ENCODE measurements at places on chromosomes 5 and 9.

DNA sequence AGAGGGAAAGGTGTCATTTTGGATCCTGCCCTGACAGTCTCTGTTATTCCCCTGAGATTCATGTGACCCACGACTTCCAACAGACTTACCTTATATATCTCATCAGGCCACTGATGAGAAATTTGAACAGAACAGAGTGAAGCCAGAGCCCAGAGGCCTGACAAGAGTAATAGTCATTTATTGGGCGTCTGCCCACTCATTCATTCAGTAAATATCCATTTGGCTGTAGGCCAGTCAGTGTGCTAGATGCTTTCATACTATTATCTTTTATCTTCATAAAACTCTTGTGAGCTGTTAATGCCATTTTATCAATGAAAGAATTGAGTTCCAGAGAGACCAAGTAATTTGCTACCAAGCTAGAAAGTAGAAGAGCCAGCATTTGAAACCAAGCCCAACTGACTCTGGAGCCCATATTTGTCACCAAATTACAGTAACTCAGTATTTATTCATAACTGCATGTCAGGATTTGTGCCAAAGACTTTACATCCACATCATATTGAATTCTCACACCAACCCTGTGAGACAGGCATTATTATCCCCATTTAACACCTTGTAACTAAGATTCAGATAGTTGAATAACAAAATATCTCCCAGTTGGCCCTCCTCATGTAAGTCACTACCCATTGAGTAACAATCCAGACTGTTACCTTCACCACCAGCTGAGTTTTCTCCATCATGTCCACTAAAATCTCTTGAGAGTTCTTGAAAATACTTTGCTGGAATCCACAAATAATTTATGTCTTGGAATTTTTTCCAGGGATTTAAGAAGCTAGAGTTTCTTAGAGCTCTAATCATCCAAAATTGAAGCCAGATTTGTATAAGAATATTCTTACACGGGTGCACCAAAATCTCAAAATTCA is 2.5 kb downstream of the PTPDC1 start:
- H3K36me3 ChIP-seq, result no peaks in the 10 kb centered on the region
- H3K4me3 ChIP-seq, result no peak overlapping the region
- H3K4me1 ChIP-seq, result no peaks in the 10 kb centered on the region
- no peak for DNase-seq

GRCh38 chr5:56412601-56413379 is 179.7 kb upstream of the ANKRD55 start:
- DNase-seq, result no peak
- H3K4me1 ChIP-seq, result peaks cover 3% of the 10 kb centered on the region
- H3K4me3 ChIP-seq, result no peak overlapping the region
- peaks cover 5% of the 10 kb centered on the region for H3K36me3 ChIP-seq
- H3K27me3 ChIP-seq, result no peaks in the 10 kb centered on the region
- no peak overlapping the region for H3K27ac ChIP-seq

GRCh38 chr9:96513622-96514021 is 63.7 kb downstream of the HABP4 start:
- no peak for DNase-seq
- peaks cover 29% of the 10 kb centered on the region for H3K4me1 ChIP-seq
- H3K27ac ChIP-seq, result peak overlapping the region; percentile 52
- peaks cover 4% of the 10 kb centered on the region for H3K27me3 ChIP-seq
- no peaks in the 10 kb centered on the region for H3K36me3 ChIP-seq
- peak overlapping the region; percentile 62 for H3K4me3 ChIP-seq

GRCh38 chr5:54942064-54942778 is 43.2 kb downstream of the ESM1 start:
- H3K27me3 ChIP-seq, result no peaks in the 10 kb centered on the region
- no peak for DNase-seq
- no peak overlapping the region for H3K27ac ChIP-seq
- H3K4me3 ChIP-seq, result no peak overlapping the region

DNA sequence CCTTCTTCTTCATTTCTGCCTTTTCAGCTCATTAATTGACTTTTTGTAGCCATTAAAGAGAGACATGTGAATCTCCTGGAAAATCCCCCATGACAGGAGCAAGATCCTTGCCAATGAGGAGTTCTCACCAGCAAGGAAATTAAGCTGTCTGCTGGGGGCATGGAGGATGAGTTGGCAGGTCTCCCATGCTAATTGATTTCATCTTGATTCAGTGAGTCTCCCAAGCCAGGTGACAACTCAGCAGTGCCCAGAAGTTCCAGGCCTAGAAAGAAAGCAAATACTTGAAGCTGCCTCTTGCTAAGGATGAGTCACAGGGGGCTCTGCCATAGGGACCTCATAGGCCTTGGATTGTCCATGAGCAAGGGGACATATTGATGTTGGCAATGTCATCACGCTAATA is 30.0 kb upstream of the ADRA1B start:
- H3K36me3 ChIP-seq, result no peaks in the 10 kb centered on the region
- H3K4me3 ChIP-seq, result no peak overlapping the region
- H3K27me3 ChIP-seq, result peaks cover under 1% of the 10 kb centered on the region
- H3K27ac ChIP-seq, result no peak overlapping the region
- no peak for DNase-seq
- no peaks in the 10 kb centered on the region for H3K4me1 ChIP-seq

GRCh38 chr9:68599826-68600225 is 59.1 kb upstream of the TMEM252 start:
- H3K36me3 ChIP-seq, result no peaks in the 10 kb centered on the region
- no peak for DNase-seq
- no peak overlapping the region for H3K4me3 ChIP-seq

DNA sequence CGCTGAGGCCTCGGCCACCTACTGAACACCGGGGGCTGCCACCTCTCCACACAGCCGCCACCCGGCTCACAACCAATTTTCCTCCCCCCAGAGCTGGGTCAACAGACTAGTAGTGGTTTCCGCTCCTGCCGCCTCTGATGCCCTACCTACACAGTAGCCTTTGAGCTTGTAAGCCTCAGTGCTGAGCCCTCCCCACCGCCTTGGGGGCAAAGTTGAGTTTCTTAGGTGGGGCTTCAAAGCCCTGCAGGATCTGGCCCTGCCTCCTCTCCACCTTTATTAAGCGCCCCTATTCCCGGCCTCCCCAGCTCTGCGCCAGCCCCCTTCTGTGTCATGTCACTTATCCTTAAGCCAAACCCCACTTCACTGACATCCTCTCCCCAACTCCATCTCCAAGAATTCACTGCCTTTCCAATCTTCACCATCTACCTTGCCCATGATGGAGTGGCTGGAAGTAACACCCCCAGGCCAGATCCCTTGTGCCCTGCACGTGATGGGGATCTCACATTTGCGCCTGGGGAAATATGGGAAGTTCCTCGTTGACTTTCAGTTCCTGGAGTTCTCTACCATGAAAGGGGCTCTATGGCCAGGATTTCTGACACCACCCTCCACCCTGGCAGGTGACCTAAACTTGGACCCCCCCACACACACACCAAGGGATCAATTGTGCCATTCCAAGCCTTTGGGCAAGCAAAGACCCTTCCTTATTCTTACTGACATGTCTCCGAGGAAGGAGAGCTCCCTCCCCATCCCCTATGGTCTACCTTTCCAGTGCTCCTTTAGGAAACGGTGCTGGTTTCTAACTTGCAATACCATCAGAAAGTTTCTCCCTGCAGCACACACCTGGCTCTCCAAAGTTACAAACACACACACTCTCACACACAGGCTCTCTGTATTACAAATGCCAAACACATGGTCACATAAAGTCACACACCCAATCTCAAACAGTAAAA is 2.7 kb upstream of the CNTFR start:
- H3K4me1 ChIP-seq, result peaks cover 22% of the 10 kb centered on the region
- peaks cover 32% of the 10 kb centered on the region for H3K27me3 ChIP-seq
- peak overlapping the region; percentile 63 for H3K27ac ChIP-seq
- no peak for DNase-seq

GRCh38 chr5:147743012-147743411 is 39.5 kb downstream of the JAKMIP2 start:
- no peaks in the 10 kb centered on the region for H3K36me3 ChIP-seq
- no peak overlapping the region for H3K27ac ChIP-seq
- no peaks in the 10 kb centered on the region for H3K27me3 ChIP-seq
- no peak for DNase-seq
- H3K4me1 ChIP-seq, result peaks cover 39% of the 10 kb centered on the region
- H3K4me3 ChIP-seq, result no peak overlapping the region

GRCh38 chr5:129399069-129399468 is 61.0 kb upstream of the ADAMTS19 start:
- no peaks in the 10 kb centered on the region for H3K4me1 ChIP-seq
- no peak overlapping the region for H3K27ac ChIP-seq
- H3K27me3 ChIP-seq, result no peaks in the 10 kb centered on the region

GRCh38 chr5:56346741-56347535 is 113.8 kb upstream of the ANKRD55 start:
- no peak overlapping the region for H3K4me3 ChIP-seq
- no peaks in the 10 kb centered on the region for H3K36me3 ChIP-seq
- H3K4me1 ChIP-seq, result peaks cover 2% of the 10 kb centered on the region
- H3K27me3 ChIP-seq, result peaks cover 5% of the 10 kb centered on the region
- no peak for DNase-seq

DNA sequence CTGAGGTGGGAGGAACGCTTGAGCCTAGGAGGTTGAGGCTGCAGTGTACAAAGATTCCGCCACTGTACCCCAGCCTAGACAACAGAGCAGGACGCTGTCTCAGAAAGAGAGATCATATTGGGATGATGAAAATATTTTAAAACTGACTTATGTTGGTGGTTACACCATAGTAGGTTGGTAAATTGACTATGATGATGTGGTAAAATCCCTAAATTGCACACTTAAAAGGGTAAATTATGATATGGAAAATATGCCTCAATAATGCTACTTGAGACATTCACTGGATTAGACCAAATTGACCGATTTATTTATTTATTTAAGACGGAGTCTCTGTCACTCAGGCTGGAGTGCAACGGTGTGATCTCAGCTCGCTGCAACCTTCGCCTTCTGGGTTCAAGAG is 21.9 kb upstream of the TOR1B start:
- H3K4me3 ChIP-seq, result no peak overlapping the region
- no peak for DNase-seq
- H3K27ac ChIP-seq, result no peak overlapping the region
- H3K4me1 ChIP-seq, result peaks cover 7% of the 10 kb centered on the region
- no peaks in the 10 kb centered on the region for H3K27me3 ChIP-seq
- H3K36me3 ChIP-seq, result peaks cover 5% of the 10 kb centered on the region

- no peak overlapping the region for H3K27ac ChIP-seq
- peaks cover 6% of the 10 kb centered on the region for H3K4me1 ChIP-seq
- no peaks in the 10 kb centered on the region for H3K36me3 ChIP-seq
Measured at GRCh38 chr9:38149647-38150046, 80.6 kb upstream of the SHB start.

DNA sequence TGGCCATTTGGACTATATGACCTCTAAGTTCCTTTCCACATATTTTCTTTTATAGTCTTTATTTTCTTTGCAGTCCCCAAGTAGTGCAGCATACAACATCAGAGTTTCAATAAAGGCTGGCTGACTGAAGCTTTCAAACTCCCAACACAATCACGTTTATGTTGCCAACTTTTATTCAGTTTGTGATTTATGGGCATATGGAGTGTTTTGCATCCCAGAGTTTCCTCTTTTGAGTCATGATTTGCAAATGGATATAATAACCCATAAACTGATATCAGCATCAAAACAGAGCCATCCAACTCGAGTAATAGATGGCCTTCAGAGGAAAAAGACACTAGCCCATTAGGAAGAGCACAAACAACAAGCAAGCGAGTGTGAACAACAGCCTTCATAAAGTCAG is 414.0 kb downstream of the ELAVL2 start:
- no peaks in the 10 kb centered on the region for H3K4me1 ChIP-seq
- no peak for DNase-seq
- no peak overlapping the region for H3K4me3 ChIP-seq
- H3K36me3 ChIP-seq, result no peaks in the 10 kb centered on the region
- no peak overlapping the region for H3K27ac ChIP-seq

DNA sequence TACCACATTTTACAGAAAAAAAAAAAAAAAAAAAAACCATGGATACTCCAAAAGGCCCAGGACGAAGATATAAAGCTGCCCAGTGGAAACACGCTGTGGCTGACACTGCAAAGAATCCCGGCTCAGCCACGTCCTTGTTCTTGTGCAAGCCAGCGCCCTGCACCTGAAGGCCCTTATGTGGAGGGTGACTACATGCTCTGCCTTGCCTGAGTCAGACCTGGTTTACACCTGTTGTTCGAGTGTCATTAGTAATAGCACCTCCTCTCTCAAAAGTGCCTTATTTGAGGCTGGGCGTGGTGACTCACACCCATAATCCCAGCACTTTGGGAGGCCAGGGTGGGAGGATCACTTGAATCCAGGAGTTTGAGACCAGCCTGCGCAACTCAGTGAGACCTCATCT is 54.3 kb upstream of the ZSWIM6 start:
- no peaks in the 10 kb centered on the region for H3K27me3 ChIP-seq

DNA sequence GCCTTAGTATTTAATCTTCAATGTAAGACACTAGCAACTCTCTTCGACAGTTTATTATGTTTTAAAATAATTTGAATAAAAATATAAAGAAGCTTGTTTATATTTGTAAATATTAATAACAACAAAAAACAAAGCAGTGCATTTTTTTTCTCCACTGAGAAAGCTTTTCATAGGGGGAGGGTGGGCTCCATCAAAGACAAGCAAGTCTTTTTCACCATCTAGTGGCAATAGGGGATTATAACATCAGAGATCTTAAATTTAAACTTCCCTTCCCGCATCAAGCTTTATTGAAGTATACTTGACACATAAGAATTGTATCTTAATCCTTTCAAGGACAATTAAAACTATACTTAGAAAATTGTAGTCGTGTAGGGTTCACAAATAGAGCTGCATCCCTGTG is 9.3 kb upstream of the OR13F1 start:
- H3K27me3 ChIP-seq, result no peaks in the 10 kb centered on the region
- H3K4me3 ChIP-seq, result no peak overlapping the region
- no peaks in the 10 kb centered on the region for H3K36me3 ChIP-seq
- no peak for DNase-seq
- no peak overlapping the region for H3K27ac ChIP-seq
